GM04503 (cell line): ENCODE measurements at places on chromosomes 2 and 18.
A peak's percentile ranks its signal among the peaks of the same experiment; 100 is the strongest.

DNA sequence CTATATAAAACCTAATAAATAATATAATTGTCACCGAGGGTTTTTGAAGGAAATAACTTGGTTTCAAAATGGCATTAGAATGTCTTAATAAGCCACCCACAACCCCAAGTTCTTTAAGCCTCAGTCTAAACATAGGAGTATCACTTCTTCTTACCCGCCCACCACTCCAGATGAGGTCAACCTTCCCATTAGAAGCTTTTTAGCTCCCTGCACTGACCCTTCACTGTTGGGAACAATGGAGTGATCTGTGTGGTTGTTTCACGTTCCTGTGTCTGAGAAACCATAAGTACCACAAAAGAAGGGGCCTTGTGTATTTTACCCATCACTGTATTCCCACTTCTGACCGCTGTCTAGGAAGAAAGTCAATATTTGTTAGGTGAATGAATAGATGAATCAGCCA is 326.3 kb upstream of the ZNF521 start:
- no peak for DNase-seq

- no peak for DNase-seq
These were observed 32.6 kb downstream of the LAMA3 start for GRCh38 chr18:23721696-23722480.

DNA sequence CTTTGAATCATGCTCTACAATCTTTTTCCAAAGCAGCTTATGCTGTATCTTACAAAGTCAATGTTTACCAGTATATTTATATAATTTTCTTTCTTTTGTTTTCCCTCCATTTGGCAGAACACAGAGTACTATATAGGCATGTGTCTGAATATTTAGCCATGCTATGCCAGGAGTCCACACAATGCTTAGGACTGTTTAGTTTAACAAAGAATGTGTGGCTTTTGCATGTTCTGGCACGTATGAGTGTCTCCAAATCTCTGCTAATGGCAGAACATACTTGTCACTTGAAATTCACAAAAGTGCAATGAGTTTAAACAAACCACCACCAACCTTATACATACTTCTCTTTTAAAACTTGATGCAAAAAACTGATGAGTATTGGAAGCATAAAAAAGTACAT is 268.0 kb downstream of the NR4A2 start:
- no peak for DNase-seq

DNA sequence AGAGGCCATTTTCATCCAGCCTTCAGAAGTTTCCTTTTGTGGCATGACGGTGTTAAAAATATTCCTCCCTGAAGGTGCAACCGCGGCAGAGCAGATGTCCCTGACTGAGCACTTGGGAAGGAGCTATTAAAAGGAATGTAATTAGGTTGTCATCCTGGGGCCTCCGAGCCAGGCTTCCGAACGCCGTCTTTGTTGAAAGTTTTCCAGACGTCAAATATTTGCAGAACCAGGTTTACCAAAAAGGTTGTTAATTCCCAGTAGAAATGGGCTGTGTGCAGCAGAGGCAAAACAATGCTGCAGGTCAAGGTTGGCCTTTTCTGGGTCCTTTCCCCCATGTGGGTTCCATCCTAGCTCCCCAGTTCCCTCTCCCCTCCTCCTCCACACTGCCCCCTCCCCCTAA is 110.0 kb upstream of the STPG4 start:
- no peak for DNase-seq

- no peak for DNase-seq
These were observed 279.4 kb upstream of the NXPH2 start for GRCh38 chr2:139059617-139060016.

GRCh38 chr2:195782156-195782555 is 125.1 kb downstream of the SLC39A10 start:
- DNase-seq = no peak

- peak; percentile 49 for DNase-seq
These were observed 178.1 kb downstream of the NCKAP5 start for GRCh38 chr2:133390156-133390555.

DNA sequence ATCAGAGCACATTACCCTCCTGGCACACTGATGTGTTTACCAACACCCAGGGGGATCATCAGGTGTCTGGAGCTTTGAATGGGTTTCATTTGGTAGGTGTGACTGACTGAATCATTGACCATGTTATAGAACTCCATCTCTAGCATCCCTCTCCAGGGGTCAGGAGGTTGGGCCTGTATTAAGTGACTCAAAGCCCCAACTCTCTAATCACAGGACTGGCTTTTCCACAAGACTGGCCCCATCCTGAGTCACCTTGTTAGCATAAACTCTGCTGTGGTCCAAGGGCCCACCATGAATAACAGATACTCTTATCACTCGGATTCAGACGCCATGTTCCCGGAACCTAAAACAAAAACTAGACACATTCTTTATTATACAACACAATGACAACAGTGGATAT is 125.9 kb upstream of the NDUFV2 start:
- no peak for DNase-seq

DNA sequence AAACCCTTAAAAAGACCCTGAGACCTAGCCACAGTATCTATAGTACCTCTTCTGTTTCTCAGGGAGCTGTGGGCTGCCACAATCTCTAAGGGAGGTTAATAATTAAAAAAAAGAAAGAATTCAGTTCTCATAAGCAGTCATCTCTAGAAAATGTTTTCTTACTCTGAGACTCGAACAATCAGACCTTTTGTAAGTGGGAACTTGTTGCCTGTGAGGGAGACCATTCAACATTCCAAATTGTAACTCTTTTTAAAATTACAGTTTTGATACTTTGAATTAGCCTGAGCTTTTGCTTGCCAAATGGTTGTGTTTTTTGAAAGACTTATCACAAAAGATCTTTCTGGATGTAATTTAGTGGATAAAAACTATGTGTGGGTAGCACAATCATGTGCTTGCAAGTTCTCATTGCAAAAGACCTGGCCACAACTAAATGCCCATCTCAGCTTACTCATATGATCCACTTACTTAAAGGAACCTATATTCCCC is 33.3 kb downstream of the IL1R2 start:
- DNase-seq = peak; percentile 58

- DNase-seq = no peak
These were observed 346.1 kb downstream of the RPRM start for GRCh38 chr2:153132418-153132817.

- DNase-seq = no peak
These were observed 539.5 kb downstream of the NYAP2 start for GRCh38 chr2:225938991-225939390.

GRCh38 chr2:235921508-235922191 is 246.5 kb downstream of the GBX2 start:
- DNase-seq = no peak

GRCh38 chr2:182891611-182892010 is 25.2 kb upstream of the FRZB start:
- DNase-seq = no peak

DNA sequence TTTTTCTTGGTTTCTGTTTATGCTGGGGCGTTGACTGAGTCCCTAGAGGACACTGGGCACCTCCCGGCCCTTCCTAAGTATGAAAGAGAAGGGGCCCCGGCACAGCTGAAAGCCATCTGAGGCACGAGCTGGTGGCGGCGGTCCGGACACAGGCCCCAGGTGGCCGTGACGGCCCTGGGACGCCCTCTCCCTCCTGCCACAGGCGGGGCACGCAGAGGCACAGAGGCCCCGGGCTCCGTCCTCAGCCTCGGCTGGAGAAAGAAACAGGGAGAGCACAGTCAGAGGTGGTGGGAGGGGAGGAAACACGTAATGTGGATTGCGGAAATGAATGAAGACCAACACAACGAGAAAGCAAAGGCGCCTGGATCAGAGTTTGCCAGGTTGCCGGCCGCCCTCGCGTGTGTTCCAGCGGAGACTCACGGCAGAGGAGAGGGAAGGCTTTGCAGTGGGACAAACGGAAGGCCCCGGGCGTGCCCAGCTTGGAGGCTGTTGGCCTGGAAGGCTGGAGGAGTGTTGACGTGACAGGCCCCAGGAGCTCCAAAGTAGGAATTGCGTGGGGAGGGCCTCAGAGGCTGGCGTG is 119.1 kb downstream of the PTGR3 start:
- DNase-seq = no peak

DNA sequence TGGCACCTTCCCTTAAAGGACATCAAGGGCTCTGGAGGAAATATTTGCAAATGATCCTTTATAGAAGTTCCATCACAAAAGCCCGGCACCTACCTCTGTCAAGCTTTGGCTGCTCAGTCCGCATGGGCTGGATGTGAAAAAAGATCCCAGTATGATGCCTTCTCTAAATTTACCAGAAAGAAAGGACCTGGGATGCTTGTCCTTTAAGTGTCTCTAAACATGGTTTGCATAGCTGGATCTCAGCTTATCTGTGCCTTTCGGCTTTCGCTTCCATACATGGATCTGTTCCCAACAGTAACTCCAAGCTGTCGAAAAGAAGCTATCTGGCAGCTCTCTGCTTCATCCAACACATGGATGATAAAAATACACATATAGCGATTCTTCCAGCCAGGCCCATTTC is 60.4 kb upstream of the SLC8A1 start:
- DNase-seq = no peak

GRCh38 chr18:10094154-10094553 is 180.3 kb downstream of the VAPA start:
- no peak for DNase-seq

DNA sequence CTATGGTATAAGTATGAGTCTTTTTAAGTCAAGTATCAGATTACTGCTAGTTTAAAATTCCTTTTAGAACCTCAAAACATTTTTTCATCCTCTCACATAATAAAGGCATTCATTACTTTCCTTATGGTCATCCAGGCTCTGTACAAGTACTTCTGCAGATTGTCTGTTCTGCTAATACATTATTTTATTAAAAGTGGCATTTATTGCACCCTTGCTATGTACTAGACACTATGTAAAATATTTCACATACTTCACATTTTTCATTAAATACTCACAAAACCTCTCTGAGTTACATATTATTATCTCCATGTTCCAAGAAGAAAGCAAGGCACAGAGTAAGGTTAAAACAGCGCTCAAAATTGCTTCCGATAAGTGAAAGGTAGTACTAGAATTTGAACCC is 84.1 kb downstream of the RAPH1 start:
- DNase-seq = peak; percentile 31

DNA sequence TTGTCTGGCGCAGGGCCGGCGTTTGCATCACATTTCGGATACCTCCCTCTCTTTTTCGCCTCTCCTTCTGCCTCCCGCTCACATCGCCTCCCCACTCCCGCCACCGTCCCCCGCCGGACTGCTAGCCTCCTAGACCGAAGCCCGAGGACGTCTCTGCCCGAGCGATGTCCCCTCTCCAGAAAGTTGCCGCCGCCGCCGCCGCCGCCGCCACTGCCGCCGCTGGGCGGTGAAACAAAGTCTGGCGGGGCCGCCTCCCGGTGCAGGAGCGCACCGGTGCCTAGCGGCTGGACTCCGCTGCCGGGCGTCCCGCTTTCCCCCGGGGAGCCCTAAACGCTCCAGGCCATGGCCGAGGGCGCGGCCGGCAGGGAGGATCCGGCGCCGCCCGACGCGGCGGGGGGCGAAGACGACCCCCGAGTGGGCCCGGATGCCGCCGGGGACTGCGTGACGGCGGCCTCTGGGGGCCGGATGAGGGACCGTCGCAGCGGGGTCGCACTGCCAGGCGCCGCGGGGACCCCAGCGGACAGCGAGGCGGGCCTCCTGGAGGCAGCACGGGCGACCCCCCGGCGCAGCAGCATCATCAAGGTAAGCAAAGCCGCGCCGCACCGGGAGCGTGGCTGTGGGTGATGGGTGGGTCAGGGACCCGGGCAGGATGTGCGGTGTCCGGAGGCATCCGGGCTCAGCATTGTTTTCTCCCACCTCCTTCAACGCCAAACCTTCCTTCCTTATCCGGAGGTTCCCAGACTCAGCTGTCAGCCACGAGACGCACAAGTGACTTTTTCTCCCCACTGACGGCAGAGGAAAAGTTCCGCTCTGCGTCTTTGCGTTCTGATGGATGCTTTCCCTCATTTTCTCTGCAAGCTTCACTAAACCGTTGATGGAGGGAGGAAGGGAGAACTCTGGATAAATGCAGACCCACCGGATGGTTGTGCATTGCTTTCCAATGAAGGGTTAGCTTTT is 643 bp downstream of the PLCL1 start:
- DNase-seq = no peak

GRCh38 chr2:229257985-229258384 is 13.1 kb downstream of the PID1 start:
- DNase-seq = no peak

DNA sequence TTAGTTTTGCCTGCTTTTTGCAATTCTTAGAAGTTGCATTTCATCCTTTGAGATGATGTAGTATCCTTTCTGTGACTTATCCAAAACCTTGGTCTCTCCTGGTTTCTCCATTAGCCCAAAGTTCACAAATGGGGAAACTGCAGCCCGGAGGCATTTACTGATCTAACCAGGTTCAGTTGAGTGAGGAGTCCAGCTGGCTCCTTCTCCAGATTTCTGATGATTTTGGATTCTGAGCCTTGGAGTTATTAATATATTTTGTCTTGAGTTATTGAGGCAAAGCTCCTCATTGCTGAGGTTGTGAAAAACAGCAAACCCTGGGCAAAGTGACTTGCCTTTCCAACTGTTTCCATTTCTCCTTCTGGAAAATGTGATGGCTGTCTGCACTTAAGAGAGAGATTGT is 1.7 kb downstream of the SLC1A4 start:
- DNase-seq = no peak

DNA sequence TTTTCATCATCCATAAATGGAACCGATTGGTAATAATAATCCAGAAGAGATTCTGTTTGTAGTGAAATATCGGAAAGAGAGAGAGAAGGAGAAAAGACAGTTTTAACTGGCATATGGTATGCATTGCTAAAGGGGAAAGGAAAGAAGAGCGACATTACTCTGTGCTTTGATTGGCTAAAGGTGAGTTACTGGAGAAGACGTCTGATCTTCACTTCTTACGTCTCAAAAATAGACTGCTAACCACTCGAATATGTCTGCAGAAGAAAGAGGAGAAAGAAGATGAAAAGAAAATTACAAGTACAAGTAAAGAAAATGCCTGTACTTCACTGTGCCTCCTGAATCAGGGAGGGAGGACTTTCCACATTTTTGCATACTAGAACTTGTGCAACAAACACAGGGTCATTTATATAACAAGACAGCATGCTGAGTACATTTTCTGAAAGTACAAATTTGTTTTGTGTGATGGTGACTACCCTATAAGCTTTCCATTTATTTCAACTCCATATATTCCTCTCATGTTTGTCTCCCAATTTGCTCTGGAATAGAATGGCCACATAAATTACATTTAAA is 787.2 kb downstream of the RNF144A start:
- no peak for DNase-seq

DNA sequence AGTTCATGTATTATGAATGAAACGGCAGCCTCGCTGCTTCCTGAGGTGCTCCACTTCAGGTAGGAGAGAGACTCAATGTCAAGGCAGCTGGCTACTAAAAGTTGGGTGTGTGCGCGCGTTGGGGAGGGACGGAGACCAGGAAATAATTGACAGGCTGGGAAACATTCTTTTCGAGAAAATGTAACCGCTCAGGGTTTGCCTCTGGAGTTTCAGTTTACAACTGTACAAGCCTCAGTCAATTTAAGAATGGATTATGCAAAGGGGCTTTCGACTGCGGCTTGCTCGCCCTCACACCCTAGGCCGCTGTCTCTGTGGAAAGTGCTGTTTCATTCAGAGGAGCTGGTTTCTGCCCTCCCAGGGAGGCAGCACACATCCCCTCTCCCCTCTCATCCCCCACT is 4.4 kb upstream of the SPRED2 start:
- no peak for DNase-seq

GRCh38 chr2:64065516-64065915 is 46.3 kb upstream of the VPS54 start:
- DNase-seq = no peak
